Dorsolateral prefrontal cortex (tissue), 122 donors: ENCODE measurements at places on chromosomes 7 and 10.
A peak's percentile ranks its signal among the peaks of the same experiment; 100 is the strongest.

DNA sequence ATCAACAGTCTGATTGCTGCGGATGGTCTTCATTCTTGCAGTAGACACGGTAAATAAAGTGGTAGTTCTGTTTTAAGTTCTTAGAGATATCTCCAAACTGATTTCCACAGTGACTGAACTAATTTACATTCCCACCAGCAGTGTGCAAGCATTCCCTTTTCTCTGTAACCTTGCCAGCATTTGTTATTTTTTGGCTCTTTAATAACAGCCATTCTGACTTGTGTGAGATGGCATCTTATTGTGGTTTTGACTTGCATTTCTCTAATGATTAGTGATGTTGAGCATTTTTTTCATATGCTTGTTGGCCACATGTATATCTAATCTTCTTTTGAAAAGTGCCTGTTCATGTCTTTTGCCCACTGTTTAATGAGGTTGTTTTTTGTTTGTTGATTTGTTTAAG, 30.2 kb upstream of the CXCL12 start:
- DNase-seq: no peak

DNA sequence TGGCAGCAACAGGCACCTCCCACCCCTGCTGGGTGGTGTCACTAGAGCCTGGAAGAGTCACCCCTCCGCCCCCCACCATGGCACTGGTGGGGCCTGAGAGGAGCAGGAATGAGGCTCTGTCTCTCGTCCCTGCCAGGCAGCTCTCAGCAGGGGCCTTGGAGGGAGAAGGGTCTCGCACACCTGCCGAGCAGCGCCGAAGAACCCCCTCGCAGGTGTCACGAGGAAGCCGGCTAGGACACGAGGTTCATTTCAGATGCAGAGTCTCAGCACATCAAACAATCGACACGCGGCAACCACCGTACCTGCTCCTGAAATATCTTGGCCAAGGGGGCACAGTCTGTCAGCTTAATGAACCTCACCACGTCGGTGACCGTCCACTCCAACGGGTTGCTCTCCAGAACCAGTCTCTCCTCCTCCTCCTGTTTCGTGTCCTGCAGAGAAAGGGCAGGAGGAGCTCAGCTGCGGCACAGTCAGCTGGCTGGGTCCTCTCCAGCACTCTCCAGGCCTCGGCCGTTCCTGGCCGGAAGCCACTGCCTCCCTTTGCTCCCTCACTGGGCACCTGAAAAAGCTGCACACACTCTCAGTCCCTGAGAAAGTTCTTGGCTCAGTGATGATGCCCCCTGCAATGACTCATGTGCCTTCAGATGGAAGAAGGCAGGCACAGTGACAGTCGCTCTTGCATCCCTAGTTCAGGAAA, 240.1 kb downstream of the SFMBT2 start:
- DNase-seq: peak; percentile 65

DNA sequence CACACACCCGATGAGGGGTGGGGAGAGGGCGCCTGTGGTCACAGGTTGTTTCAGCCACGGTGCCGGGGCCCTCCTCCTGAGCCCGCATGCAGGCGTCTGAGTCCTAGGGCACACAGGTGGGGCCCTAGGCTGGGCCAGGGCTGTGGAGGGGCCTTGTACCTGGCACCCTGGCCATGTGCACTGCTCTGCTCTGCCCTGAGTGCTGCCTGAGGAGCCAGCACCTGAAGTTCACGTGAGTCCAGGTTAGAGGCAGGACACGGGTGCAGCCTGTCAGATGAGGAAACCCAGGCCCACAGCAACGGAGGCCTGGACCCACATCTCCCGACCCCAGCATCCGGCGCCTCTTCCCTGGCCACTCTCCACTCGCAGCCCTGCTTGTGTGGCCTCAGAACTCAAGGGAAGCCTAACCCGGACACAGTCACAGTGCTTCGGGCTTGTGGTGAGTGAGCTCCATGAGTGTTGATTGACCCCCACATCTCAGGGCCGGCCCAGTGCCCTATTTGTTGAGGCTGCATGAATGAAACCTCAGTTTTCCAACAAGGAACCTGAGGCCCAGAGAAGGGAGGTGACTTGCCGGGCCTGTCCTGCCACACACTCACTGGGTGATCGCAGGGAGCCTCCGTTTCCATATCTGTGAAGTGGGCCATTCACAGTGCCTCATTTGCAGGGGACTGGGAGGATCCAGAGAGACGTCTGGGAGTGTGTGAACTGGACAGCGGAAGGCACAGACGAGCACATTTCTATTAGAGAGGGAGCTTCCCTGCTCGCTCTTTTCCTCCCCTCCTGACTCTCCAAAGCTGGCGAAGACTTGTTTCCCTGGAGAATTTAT, 39.6 kb downstream of the PPIF start:
- DNase-seq: no peak

DNA sequence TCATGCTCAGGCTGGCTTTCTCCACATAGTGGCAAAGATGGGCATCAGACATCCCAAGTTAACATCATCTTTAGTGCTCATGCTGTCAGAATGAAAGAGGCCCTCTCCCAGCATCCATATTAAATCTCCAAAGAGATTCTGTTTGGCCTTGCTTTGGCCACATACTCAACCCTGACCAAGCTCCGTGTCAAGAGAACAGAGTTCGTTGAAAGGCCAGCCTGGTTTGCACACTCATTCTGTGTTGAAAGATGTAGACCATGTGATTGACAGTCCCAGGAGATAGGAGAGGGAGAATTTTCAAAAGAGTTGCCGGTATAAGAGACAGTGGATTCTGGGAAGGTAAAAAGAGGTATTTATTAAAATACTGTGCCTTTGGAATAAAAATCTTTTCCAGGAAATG, 19.7 kb downstream of the MET start:
- no peak for DNase-seq

DNA sequence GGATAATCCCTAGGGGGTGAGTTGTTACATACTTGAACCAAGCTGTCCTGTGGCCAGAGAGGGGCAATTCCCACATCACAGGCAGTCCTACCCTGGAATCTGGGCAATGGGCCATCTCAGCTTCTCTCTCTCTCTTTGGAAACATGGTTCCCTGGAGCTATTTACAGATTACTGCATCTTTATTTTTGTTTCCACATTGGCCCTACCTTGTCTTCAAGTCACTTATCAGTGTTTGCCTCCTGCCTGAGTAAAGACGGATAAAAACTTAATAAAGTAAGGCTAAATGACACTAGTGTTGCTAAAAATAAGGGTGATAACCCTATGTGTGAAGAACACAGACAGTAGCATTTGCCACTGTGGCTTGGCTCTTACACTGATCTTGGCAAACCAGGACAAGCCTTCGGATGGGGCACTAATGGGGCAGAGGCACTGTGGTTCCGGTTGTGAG, 228.2 kb downstream of the GFRA1 start:
- no peak for DNase-seq

DNA sequence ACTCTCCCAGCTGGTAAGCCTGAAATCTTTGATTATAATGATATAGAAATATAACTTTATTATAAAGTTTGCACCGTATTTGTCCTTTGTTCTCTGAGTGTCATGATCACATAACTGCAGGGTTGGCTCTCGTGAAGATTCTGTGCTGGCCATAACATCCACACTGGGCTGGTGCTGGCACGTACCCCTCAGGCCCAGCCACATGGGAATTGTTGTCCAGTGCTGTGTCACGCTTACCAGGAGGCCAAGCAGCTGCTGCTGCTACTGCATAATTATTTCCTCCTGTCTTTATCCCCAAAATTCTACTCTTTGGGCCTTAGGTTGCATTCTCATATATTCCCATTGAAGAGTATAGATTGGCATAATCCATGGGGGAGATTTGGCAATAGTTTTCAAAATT, 20.8 kb upstream of the UCN3 start:
- no peak for DNase-seq

- DNase-seq: peak; percentile 63
These were observed 579 bp downstream of the IDI1 start for GRCh38 chr10:1048349-1048731.

DNA sequence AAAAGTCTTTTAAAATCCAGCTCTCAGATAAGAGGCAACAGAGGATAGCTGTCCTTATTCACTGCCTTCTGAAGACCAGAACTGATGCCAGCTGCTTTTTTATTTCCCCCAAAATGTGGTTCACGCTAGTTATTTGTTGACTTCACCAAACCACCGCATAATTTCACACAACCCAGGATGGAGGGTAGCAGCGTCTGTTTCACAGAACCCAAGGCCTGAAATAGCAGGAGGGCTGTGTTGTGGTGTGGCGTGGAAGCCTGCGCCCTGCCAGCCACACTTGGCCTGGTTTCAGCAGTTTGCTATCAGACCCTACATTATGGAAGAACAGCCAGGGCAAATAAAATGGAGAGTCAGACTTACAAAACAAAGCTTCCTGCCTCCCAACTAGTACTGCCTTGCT, 155.4 kb downstream of the DYNC1I1 start:
- no peak for DNase-seq

GRCh38 chr7:88759230-88760135, at the start of gene ZNF804B:
TSS of gene ZNF804B (plus strand) at chr7:88759700. CDS start at chr7:88759977, 277 bp downstream.
- no peak for DNase-seq

GRCh38 chr7:289209-289755, 688 bp upstream of the FOXL3 start:
- DNase-seq: no peak

- DNase-seq: peak; percentile 43
These were observed 38.1 kb downstream of the CFAP46 start for GRCh38 chr10:132904181-132904813.

DNA sequence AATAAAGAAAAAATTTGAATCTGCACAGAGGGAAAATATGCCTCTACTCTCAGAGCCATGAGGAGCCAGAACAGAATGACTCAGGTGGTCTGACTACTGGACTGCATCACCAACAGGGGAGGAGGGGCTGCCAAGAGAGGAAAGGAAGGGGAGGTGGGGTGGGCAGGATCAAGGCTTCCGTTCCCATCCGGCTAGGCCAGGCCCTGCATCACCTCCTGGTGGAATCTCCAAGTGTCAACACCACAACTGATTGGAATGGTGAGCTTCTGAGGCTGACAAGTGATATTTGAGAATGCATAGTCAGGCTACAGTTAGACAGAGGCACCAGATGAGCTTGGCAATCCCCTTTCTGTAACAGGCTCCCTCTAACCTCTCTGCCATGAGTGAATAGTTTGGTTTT, 10.4 kb upstream of the GPR26 start:
- no peak for DNase-seq

GRCh38 chr7:29329686-29330085, 135.1 kb downstream of the CHN2 start:
- DNase-seq: no peak

DNA sequence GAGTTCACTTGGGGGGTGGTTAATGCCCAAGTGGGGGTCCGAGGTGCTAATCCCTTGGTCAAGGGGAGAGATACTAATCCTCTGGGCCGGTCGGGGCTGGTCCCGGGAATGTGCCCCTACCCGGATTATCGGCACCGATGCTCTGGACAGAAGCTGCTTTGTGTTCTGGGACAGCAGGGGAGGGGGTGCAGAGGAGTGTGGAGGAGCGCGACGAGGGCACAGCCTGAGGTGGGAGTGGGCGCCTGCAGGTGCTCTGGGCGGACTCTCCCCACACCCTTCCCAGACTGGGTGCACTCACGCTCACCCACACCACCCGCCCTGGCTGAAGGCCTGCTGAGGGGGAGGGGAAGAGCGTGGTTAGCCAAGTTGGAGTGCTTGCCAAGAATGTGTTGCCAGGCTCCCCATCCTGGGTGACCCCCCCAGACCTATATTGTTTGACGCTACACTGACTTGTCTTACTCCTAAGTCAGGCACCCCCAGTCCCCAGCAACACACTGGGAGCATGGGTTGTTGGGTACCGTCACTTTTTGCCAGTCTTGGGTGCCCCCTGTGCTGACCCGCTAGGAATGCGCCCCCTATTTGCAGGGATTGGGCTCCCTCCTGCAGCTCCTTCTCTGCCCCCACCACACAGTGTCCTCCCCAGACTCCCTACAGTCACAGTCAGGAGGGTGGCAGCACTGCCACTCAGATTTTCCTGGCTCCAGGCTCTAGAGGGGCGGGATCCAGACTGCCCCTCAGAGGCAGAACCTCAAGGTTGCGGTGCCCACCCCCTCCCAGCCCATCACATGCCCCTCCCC, 1.2 kb downstream of the SLC4A2 start:
- no peak for DNase-seq

DNA sequence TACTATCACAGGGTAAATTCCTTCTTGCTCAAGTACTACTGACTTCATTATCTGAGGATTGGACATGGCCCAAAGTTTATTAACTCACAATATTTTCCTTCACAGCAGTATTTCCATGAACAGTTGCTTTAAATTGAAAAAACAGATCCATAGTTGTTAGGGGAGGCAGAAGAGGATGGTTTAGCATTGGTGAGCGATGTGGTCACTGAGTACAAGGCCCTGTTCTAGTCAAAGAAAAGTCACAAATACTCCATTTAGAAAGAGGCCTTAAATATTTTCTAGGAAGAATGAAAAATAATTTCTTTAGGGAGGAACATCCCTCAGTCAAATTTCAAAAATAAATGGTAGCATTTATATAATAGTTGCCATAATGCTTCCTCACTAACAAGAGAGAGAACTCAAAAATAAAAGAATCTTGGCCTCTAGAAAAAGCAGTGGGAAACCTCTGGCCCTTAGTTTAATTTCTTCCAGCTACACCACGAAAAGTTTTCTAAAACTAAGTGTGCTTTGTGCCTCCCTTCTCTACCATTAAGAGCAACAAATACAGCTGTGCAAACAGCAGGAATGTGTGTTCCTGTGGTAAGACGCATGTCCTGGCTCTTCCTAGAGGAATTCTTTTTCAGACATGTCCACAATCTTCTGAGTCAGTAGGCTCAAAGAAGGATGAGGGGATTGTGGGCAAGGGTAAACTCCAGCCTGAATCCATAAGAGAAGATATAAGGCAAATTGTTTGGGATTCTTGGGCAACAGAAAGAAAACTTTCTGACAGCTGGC, 105.7 kb downstream of the HOXA1 start:
- DNase-seq: no peak

DNA sequence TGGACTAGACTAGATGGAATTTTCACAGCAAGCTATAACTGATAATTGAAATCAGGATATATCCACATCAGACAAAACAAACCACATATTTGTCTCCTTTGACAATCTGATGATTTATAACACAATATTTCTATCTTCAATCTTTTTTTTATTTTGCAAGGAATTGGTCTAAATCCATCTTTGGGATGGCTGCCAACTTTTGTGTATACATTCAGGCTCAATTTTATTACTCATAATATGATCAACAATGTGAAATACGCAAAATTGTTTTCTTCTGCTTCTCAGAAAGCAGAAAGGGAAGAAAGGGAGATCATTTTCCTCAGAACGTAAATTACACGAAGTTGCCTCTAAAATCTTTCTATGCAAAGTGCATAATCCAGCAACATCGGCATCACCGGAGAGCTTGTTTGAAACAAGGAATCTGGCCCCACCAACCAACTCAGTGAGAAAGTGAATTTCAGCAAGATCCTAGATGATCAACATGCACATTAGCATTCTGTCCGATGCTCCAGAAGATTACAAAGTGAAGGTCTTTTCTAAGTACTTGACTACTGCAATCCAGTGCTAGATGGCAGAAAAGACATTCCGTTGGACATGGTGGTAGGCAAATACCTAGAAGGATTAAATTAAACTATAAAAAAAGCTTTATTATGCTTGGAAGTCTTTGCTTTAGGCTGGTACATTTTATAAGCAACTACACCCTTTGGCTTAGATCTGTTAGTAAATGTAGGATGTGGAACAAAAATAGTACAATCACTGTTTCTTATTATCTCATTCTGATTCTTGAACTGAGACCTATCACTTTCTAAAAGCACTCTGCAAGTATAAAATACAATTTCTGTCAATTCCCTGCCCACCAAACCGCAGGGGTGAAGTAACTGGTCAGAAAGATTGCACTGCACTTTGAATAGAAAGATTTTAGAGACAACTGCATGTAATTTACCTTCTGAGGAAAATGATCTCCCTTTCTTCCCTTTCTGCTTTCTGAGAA, 126.4 kb upstream of the RSU1 start:
- no peak for DNase-seq
